ENCODE measurements at places on chromosomes 5 and 9.

DNA sequence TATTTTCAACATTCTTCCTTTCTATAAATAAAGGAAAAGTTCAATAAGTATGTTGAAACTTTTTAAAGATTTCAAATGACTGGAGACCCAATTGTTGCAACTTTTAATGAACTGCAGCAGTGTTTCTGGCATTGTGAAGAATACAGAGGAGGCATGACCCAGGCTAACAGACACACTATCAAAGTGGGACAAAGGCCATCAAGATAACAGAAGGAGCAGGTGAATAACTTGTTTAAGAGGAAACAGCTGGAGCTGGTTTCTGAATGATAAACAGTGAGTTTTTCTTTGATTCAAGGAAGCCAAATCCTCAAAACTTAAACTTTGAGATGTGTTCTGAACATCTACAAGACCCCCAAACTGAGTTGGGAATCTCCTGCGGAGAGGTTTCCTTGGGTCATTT is 734.6 kb downstream of the TLR4 start:
- no peak for DNase-seq

GRCh38 chr9:134190232-134191121 is 26.1 kb upstream of the RNU6ATAC start:
- DNase-seq: no peak

GRCh38 chr9:124843456-124844034 is 9.7 kb upstream of the WDR38 start:
- DNase-seq: no peak

GRCh38 chr9:27394826-27395201 is 97.9 kb upstream of the EQTN start:
- DNase-seq: no peak

GRCh38 chr9:108750661-108751215 is 105.0 kb downstream of the ACTL7B start:
- DNase-seq: no peak

- no peak for DNase-seq
These were observed 77.4 kb upstream of the LHFPL2 start for GRCh38 chr5:78726003-78726402.

DNA sequence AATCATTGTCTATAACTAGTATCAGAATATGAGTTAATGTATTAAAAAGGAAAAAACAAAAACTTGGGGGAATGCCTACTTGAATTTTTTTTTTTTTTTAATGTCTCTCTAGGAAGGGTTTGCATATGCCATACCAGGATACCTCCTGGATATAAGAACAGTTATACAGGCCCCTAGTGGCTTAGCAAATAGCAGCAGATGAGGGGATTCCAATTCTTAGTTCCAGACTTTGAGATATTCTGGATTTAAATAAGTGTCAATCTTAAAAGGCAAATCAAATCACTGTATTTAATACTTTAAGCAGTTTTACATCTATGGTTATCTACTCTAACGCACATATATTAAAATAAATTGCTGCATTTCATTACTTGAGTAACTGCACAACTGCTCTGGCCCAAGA is 1055.5 kb upstream of the DMAC1 start:
- no peak for DNase-seq
